ENCODE measurements at places on chromosomes 16 and 17. TPM values are rescaled to one million over a fixed set of nuclear protein-coding genes. Genes with fewer than 3 reads are reported as not detected.

KRT36 gene
- not detected for total RNA-seq

DNA sequence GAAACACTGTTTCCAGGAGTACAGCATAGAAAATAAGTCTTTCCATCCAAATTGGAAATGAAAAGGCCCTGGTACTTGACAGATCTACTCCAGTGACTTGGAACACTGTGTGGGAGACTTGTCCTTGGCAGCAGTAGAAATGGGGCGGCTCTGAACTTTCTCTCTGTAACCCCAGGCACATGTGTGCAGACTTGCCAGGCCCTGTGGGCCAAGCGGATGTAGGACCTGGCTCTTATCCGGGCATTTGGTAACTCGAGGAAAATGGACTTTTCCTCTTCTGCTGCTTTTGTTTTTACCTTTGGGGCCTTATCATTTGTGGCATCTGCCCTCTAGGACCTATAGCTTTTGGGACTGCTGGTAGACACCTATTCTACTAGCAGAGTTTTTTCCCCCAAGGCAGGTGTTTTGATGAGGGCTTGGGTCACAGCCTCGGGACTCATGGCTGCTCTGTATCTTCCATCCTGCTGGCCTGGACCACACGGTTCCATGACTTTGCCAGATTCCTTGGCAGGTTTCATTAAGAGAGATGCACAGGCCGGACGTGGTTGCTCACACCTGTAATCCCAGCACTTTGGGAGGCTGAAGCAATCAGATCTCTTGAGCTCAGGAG lies 43.5 kb downstream of the SMPD3 start:
- no peak for DNase-seq

DNA sequence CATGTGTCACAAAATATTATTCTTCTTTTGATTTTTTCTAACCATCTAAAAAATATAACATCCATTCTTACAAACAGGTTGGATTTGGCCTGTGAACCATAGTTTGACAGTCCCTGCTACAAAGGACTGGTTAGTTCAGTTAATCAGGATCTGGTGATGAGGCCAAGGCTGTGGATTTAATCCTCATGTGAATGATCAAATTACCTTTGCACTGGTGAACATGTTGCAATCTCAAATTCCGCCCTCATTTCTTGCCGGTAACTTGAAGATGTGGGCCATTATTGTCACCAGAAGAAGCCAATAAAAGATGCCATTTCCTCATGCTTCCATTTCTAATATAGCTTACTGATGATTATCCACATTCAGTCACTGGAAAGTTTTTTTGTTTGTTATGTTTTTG lies 35.3 kb upstream of the YPEL2 start:
- DNase-seq, result no peak

GRCh38 chr16:66488505-66488904 lies 61.4 kb downstream of the BEAN1 start:
- DNase-seq, result no peak

GRCh38 chr16:68197250-68197649 lies 38.7 kb downstream of the ESRP2 start:
- no peak for DNase-seq

DNA sequence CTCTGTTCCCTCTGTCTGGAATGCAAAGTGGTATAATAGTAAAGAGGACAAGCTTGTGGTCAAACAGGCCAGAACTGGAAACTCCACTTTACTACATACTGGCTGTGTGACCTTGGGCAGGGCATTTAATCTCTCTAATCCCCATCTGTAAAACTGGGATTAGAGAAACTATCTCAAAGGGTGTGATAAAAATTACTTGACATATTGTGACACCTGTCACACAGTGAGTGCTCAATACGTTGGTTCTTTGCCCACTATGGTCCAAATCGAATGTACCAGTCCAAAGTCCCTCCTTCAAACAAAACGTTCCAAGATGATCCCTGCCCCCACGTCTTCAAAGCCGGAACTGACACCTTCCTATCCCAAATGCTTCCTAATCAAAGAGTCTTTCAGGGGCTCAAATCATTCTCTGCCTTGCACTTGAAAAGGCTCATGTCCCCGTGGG lies 734 bp downstream of the PGAP3 start:
- no peak for DNase-seq

CDH16 gene
- not detected for total RNA-seq

GRCh38 chr17:48825446-48826381 lies 5.1 kb upstream of the CALCOCO2 start:
- no peak for DNase-seq

KRTAP17-1 gene
- not detected for total RNA-seq

DNA sequence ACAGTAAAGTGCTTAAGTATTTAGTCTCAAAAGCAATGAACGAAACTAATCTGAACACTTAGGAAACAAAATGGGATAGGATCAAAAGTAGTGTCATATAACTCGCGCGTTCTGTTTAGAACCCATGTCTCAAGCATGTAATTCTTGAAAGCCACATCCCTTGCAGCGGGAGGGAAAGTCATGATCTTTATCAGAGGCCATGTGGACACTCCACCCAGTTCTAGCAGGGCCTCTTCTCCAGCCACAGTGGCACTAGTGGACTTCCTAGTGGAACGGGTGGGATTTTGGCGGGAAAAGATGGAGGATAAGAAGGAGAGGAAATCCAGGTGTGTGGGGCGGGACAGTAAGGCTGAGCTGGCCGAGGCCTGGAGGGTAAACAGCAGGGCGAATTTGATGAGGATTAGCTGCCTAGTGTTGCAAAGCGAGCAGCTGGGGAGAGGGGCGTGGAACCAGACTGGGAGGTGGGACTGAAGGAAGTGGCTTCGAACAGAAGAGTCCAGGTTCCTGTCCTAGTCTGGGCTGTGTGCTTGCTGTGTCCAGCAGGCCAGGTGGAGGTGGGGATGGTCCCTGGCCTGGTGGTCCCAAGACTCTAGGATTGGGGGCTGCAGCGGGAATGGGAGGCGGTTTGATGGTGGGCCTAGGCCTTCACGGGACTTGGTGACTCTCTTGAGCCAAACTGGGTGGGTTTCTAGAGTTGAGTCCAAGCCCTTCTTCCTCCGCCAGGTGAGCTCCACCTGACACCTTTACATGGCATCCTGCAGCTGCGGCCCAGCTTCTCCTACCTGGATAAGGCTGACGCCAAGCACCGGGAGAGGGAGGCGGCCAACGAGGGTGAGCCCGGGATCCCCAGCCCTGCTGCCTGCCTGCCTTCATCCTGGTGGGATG lies 15.9 kb downstream of the POLR3E start:
- DNase-seq, result no peak

GRCh38 chr17:47243737-47244598 lies 9.7 kb upstream of the ITGB3 start:
- DNase-seq, result no peak

DNA sequence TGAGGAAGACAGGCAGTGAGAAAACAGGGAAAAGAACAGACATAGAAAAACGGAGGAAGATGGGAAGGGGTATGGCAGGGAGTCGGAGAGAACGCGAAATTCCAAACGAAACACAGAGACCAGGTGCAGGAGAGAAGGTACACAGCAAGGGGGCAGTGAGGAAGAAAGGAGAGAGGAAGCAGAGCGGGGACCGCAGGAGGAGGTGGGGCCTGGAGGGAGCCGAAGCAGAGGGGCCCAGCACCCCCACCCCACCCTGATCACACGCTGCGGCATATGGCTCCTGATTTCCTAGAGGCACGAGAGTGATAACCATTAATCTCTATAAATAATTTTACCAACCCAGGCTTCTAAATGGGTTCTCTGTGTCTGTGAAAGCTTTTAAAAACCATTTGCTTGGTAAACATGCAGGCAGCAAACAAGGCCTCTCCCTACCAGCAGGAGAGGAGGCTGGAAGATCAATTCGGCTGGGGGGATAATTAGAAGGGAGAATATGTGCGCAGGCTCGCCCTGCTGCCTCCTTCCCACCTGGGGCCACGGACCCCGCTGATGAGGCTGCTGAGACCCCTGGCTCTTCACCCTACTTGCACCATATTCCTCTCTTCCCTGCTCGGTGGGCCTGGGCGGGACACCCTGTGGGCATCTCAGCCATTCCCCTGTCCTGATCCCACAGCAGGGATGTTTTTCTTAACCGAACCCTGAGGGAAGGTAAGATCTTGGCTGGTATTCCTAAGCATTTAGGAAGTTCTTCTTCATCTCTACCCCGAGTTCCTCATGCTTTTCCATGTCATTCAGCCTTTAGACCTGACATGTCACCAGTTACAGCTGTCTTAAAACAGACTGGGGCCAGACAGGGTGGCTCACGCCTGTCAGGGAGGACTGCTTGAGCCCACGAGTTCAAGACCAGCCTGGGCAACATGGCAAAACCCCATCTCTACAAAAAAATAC lies 86.7 kb downstream of the TMEM132E start:
- peak; percentile 49 for DNase-seq

DNA sequence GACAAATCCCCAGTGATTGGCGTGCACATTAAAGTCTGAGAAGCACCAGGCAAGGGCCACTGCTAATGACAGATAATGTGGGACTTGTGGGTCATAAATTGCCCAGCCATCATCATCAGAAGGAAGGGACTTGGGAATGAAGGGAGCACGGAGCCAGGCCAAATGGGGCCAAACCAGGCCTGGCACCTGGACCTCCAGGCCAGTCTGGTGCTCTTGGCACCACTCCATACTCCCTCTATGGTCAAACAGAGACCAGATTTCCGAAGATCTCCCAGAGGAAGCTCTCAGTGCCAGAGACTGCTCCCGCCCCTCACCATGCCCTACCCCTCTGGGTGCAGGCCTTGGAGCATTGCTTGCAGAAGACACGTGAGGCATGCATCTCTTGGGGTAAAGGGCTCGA lies 142.2 kb downstream of the CCDC182 start:
- DNase-seq, result no peak

DNA sequence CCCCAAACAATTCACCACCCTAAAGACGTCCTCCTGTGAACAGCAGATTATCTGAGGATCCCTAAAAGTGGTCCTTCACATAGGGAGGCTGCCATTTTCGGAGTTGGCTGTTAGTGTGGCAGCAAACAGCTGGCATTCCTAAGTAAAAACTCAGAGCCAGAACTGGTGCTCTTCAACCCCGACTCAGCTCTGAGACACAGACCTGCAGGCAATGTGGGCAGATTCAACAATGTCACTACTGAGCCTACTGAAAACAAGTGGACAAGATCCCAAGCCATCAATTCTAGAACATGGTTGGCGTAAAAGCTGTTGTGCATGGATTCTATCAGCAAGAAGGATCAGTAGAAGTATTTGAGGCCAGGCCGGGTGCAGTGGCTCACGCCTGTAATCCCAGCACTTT lies 247.2 kb downstream of the NTN1 start:
- DNase-seq, result no peak

CORO7 gene
- total RNA-seq, result 140 TPM

- no peak for DNase-seq
Measured at GRCh38 chr17:40493697-40494096, 7.7 kb downstream of the TNS4 start.

DNA sequence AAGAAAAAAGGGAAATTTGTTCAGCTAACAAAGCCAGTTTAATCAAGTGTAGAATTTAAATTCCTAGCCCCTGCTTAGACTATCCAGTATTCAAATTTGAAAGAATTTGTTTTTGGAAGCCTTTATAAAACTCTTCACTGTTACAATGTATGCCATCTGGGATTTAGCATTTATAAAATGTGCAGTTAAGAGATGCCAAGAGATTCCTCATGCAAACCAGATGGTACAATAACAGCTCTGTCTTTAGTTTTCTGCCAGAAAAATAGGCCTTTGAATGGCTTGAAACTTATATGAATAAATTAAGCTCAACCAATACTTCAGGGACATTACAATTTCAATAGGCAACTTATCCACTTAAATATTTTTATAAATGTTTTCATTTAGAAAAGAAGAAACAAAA lies 6.8 kb upstream of the ANKS4B start:
- no peak for DNase-seq

Data from natural killer cell treated with Interleukin-12 subunit alpha and Interleukin-12 subunit beta and Interleukin-15 and Interleukin-18, amount 100 ng/mL, for 72 hours (primary cell).